Putamen (tissue), 1 donor: ENCODE measurements at places on chromosomes 4 and X.

DNA sequence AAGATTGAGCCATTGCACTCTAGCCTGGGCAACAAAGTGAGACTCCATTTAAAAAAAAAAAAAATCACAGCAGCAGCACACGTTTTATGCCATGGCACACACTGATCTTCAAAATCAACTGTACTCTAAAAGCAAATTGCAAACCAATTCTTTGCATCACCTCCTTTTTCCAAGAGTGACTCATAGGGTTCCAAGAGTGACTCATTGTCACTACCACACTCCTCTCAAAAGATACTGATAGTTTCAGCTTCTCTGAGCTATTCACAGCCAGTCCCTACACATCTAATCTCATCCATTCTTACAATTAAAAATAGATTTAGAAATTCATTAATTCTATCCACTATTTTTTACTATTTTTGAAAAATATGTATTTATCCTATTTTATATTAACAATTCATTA, 1494.9 kb upstream of the AGA start:
- DNase-seq: peak; percentile 51

DNA sequence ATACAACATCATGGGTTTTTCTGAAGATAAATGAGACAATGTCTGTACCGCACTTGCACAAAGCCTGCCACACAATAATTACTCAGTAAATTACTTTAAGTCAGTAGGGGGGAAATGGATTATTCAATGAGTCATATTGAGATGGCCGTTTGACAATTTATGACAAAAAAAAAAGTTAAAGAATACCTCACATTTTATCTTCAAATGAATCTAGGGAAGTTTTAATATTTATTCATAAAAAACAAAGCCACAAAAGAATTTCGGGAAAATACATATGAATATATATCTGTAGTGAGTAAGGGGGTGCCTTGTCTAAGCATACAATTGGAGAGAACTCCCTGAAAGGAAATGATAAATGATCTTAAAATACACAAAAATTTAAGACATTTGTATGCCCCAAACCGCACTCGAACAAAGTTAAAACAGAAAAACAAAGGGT, 197.0 kb upstream of the SLC7A11 start:
- DNase-seq: no peak

DNA sequence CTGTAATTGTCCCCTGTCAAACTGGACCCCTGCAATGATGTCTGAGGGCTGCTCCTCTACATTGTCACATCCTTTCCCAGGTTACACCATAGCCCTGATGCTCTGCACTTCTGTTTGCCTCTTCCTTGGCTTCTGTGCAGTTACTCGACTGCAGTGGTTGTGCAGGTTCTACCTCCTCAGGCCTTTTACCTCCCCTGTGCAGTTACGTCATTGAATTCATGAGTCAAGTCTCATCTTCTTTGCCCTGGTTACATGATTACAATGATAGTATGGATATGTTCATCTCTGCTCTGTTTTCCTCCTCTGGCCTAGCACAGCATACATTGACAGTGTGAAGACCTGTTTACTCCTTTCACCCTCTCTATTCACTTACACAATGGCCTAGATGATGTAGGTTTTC, 83.2 kb downstream of the FAM47B start:
- DNase-seq: no peak

- no peak for DNase-seq
These were observed 397.9 kb downstream of the PPP3CA start for GRCh38 chr4:100949350-100949935.

GRCh38 chrX:10021461-10022272, 54.5 kb downstream of the CLDN34 start:
- no peak for DNase-seq
